ENCODE measurements at places on chromosomes 4 and X.

DNA sequence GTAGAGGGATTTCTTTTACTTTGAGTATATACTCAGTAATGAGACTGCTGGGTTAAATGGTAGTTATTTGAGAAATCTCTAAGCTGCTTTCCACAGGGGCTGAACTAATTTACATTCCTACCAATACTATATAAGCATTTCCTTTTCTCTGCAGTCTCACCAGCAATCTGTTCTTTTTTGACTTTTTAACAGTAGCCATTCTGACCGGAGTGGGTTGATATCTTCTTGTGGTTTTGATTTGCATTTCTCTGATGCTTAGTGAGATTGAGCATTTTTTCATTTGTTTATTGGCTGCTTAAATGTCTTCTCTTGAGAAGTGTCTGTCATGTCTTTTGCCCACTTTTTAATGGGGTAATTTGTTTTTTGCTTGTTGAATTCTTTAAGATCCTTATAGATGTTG is 43.3 kb downstream of the SPCS3 start:
- DNase-seq, result no peak

DNA sequence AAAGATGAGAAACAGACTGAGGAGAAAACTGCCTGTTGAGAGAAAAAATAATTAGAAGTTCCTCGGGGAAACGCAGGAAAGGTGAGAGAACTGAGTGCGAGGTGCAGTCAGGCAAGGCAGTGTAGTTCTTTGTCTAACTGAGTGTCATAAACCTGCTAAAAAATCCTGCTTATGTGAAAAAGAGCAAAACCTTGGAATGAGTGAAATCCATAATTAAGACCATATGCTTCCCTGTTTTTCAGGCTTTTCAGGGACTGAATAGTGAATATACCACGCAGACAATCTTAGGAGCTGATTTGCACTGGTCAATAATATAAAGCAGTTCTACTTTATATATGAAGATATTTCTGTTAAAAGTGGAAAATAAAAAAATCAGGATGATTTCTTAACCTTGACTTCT is 104.9 kb downstream of the RASGEF1B start:
- no peak for DNase-seq

- no peak for DNase-seq
Measured at GRCh38 chr4:53101191-53101581, 239.1 kb downstream of the RASL11B start.

- DNase-seq, result no peak
Measured at GRCh38 chr4:102322736-102323135, 22.5 kb downstream of the SLC39A8 start.

GRCh38 chrX:40582811-40583210 is 2.0 kb downstream of the ATP6AP2 start:
- DNase-seq, result no peak

DNA sequence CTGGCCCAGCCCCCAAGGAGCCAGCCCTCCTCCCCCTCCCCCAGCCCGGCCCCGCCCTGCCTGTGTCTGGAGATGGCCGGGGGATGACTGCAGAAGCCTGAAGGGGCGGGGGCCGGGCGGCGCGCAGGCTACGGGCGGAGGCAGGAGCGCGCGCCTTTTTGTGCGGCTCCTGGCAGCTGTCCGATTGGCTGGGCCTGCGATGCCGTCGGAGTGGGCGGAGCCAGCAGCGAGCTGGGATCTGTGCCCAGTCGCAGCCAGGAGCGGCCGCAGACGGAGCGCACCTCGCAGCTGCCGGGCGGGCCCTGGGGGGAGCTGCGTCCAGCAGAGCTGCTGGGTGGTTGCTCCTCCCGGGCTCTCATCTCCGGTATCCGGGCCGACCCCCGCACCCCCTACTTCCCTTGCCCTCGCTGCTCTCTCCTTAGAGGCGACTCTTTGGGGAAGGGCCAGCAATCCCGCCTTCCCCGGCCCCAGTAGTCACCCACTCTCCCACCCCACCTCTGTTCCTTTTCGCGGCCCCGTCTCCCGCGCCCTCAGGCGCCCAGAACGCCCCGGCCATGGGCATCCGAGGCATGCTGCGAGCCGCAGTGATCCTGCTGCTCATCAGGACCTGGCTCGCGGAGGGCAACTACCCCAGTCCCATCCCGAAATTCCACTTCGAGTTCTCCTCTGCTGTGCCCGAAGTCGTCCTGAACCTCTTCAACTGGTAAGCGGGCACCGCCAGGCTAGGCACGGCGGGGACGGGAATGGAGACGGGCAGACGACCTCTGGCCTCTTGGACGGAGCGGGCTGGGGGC is at the start of gene GABRQ:
Gene GABRQ, plus strand, starts transcription at position 247 of the 794 bp plus-strand sequence. Its CDS starts 308 bp downstream, at position 555.
- DNase-seq, result no peak

- DNase-seq, result no peak
Measured at GRCh38 chr4:13558881-13559280, 14.6 kb upstream of the NKX3-2 start.

- no peak for DNase-seq
Measured at GRCh38 chr4:6177587-6178197, 22.7 kb downstream of the JAKMIP1 start.

DNA sequence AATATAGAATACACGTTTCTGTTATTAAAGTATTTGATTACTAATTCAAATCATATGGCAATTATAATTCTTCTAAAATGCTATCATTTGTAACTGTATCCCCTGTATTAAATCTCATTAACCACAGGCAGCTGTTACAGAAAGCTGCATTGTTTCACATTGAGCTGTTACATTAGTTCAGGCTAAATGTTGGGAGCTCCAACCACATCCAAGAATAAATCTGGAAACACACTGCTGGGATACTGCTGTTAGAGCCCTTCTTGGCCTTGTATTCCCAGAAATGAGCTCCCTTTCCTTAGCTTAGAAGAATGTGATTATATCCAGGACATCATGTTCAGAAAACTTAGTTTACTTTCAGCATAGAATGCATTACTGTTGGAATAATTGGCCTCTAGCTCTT is 48.2 kb downstream of the GUCY1B1 start:
- no peak for DNase-seq

GRCh38 chr4:68152411-68152810 is 22.7 kb upstream of the TMPRSS11F start:
- no peak for DNase-seq

- DNase-seq, result peak; percentile 17
Measured at GRCh38 chr4:54961357-54961975, 163.9 kb downstream of the KDR start.

- no peak for DNase-seq
Measured at GRCh38 chrX:10246846-10247245, 90.1 kb downstream of the CLCN4 start.

GRCh38 chrX:149825424-149825823 is 43.7 kb downstream of the MAGEA9 start:
- DNase-seq, result no peak

- no peak for DNase-seq
Measured at GRCh38 chr4:51862781-51863180, 19.8 kb downstream of the DCUN1D4 start.

- DNase-seq, result no peak
Measured at GRCh38 chr4:154560419-154560801, 2.4 kb upstream of the FGB start.

- DNase-seq, result no peak
Measured at GRCh38 chrX:111914398-111915090, 38.6 kb downstream of the TRPC5OS start.
